Left ventricle myocardium superior (tissue), 1 donor: ENCODE measurements at places on chromosomes 2 and 18. TPM values are rescaled to one million over a fixed set of nuclear protein-coding genes. Genes with fewer than 3 reads are reported as not detected.

FARSB gene
- total RNA-seq: 18.5 TPM

MYCN gene
- total RNA-seq: 0.45 TPM

CXXC1 gene
- total RNA-seq: 38.2 TPM

KCMF1 gene
- total RNA-seq: 94.3 TPM

IL1F10 gene
- total RNA-seq: not detected

GPATCH11 gene
- 6.0 TPM for total RNA-seq

ZBTB7C gene
- 2.1 TPM for total RNA-seq

POU3F3 gene
- not detected for total RNA-seq
